ENCODE measurements at places on chromosomes 4 and X. TPM values are rescaled to one million over a fixed set of nuclear protein-coding genes. Genes with fewer than 3 reads are reported as not detected.

Gene TENT5D
- not detected for total RNA-seq

Gene TSC22D3
- 25.2 TPM for total RNA-seq

Gene MAOB
- total RNA-seq: not detected

Gene MAOA
- total RNA-seq: 0.21 TPM

Gene TNMD
- not detected for total RNA-seq

Gene DSPP
- not detected for total RNA-seq

Gene CLCN4
- 0.04 TPM for total RNA-seq

Gene RNF175
- total RNA-seq: not detected

Gene FGFBP1
- not detected for total RNA-seq

Gene FAM149A
- total RNA-seq: 0.52 TPM

Gene MTMR8
- total RNA-seq: 6.1 TPM

Gene PRRG1
- total RNA-seq: not detected

Gene TFE3
- total RNA-seq: 21.0 TPM

Gene RASSF6
- not detected for total RNA-seq

Measured in activated naive CD8-positive, alpha-beta T cell treated with anti-CD3 and anti-CD28 coated beads for 36 hours (primary cell).